ENCODE measurements at places on chromosomes 2 and 18.

- DNase-seq, result no peak
Observed at GRCh38 chr2:48711343-48711742, 44.2 kb downstream of the LHCGR start.

- DNase-seq, result no peak
Observed at GRCh38 chr2:239302083-239302807, 98.6 kb downstream of the HDAC4 start.

DNA sequence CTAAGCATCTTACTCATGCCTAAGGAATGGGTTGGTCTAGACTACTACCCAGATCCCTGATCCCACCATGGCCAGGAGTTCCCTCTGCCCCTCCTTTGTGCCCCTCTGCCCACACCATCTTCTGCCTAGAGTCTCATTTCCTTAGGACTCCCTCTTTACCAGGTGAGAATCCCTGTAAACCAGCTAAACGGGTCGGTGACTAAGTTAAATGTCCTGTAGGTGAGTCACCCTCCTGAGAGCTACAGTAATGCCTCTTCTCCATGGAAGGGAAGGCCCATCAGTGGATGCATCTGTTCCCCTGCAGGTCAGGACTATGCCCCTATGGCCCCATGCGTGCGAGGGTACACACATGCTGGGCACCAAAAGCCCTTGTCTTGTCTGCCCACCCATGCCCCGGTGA, 25.4 kb downstream of the PTGR3 start:
- no peak for DNase-seq

DNA sequence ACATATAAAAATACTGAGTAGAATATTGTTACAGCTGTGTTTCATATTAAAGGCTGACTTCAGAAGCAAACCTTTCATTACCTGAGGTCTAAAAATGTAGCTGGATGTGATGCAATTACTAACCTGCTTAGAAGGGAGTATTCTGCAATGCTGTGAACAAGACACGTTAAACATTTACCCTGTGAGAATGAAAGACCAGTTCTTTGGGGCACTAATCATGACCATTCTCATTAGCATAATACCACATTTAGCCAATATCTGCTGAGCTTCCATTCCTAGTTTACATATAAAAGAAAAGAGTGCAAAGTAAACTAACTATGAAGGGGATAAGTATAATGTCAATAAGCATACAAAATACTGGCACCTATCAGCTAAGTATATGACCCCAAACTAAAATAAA, 784.0 kb upstream of the KLHL29 start:
- no peak for DNase-seq

GRCh38 chr2:8573942-8574195, 108.0 kb upstream of the ID2 start:
- DNase-seq, result no peak

DNA sequence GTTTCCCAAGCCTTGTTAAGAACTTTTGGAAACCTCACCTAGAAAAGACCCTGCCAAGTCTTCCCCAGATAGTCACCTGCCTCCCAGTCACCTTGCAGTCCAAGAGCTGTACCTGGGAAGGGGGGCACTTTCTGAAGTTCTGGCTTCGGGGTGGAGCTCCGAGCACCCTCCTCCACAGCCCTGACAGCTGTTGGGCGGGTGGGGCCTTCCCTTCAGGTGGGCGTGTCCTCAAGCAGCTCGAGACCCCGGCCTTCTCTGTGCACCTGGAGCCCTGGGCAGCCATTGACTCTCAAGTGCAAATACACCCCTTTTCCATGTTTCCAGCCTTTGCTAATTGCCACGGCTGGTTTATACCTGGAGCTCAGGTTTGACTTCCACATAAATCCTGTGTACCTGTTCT, 37.0 kb upstream of the IGFBP5 start:
- DNase-seq, result no peak
